ENCODE measurements at places on chromosomes 11 and 22.

DNA sequence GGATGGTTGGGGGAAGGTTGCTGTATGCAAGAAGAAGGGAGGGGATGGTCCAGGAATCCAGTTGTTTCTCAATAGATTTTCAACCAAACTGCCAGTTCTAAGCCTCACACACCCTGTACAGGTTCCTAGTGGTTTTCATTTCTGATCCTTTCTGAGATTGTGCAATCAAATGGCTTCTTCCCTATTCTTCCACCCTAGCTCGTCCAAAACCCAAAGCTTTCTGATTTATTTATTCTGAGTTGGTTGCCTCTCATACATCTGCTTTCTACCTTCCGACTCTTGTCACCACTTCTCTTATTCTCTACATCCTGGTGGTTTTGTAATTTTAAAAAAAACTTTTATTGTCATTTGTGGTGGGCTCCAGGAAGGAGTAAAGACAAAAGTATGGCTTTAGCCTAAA lies 12.6 kb downstream of the OR5A2 start:
- no peak for DNase-seq

GRCh38 chr11:78651923-78652842 lies 77.5 kb upstream of the NARS2 start:
- no peak for DNase-seq

DNA sequence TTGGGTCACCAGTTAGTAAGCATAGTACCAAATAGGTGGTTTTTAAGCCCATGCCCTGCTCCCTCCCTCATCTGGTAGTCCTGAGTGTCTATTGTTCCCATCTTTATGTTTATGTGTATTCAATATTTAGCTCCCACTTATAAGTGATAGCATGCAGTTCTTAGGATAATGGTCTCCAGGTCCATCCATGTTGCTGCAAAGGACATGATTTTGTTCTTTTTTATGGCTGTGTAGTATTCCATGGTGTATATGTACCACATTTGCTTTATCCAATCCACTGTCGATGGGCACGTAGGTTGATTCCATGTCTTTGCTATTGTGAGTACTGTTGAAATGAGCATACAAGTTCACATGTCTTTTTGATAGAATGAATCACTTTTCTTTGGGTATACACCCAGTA lies 18.2 kb upstream of the SYTL2 start:
- no peak for DNase-seq

GRCh38 chr11:86119077-86119476 lies 50.2 kb upstream of the PICALM start:
- DNase-seq = no peak

DNA sequence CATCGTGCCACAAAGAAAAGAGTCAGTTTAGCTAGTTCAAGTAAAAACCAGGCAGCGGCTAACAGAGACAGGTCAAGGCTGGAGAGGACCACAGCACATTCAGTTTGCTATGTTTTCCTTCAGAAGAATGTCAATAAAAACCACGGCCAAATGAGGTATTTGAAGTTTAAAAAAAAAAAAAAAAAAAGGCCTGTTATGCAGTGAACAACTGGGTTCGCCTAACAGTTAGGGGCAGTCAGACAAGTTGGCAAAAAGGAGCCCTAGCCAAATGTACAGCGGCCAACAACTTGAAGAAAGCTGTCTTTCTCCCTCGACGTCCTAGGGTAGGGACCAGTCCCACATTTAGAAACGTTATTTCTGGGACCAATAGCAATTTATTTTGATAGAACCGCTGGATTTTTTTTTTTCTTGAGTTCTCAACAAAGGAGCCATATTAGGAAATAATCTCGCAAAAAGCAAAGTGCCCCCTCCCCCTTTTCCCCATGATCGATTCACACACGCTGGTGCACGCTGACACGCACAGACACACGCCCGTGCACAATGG lies 237.8 kb downstream of the TTC28 start:
- no peak for DNase-seq

DNA sequence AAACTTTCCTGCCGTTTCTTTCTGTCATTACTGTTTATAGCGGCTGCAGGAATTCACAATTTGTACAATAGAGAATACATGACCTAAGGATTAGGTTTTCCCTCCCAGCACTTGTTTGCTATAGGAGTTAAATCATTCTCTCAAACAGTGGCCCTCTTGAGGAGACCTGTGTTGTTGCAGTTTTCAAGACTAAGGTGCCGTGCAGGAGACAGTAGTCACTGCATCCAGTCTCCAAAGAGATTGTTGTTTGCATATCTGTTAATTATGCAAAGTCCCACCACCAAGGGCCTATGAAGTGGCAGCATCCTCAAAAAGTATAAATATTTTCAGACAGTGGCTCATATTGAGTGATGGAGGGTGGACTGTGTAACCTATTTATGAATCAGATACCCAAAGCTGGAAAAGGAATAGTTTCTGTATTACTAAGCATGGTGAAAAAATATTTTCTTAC lies 2.3 kb downstream of the PRSS23 start:
- no peak for DNase-seq

DNA sequence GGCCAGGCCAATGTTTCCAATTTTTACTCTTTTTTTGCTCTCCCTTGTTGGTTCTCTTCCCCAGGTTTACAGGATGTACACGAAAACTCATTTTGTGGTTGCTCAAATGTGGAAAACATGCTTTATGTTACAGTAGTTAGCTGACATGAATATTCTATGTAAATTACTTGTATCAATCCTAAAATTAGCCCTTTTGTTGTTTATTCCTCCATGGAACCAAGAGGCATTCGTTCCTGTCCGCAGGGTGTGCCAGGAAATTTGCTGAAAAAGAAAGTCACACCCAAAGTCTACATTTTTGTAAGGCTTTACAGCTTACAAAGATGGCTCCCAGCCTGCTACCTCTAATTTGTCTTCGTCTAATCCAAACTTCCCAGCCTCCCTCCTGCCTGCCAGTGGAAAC lies 652.3 kb downstream of the ETS1 start:
- no peak for DNase-seq

GRCh38 chr11:83918476-83918875 lies 632.3 kb upstream of the CCDC90B start:
- DNase-seq = no peak

- DNase-seq = no peak
These were observed 17.8 kb upstream of the SYVN1 start for GRCh38 chr11:65152122-65152521.

GRCh38 chr22:37267661-37268413 lies 14.5 kb upstream of the CYTH4 start:
- no peak for DNase-seq

DNA sequence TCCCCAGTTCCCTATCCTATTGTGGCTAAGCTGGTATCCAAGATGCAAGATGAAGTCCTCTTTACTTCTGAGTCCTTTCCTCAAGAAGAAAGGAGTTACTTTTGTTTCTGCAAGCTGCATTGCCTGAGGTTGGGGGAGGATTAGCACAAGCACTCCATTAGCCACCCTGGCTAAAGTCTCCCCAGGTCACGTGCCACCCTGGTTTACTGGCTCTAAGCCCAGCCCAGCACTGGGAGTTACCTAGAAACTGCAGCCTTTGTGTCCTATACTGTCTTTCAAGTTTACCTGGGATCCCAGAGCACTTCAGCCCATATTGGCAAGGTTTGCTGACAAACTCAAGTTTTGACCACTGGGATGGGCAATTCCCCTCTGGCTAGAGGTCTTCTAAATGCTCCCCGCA lies 78.4 kb upstream of the DBX1 start:
- DNase-seq = no peak

GRCh38 chr22:20131859-20132685 lies 468 bp downstream of the ZDHHC8 start:
- DNase-seq = no peak

GRCh38 chr11:10158461-10158860 lies 135.6 kb downstream of the SBF2 start:
- DNase-seq = no peak

DNA sequence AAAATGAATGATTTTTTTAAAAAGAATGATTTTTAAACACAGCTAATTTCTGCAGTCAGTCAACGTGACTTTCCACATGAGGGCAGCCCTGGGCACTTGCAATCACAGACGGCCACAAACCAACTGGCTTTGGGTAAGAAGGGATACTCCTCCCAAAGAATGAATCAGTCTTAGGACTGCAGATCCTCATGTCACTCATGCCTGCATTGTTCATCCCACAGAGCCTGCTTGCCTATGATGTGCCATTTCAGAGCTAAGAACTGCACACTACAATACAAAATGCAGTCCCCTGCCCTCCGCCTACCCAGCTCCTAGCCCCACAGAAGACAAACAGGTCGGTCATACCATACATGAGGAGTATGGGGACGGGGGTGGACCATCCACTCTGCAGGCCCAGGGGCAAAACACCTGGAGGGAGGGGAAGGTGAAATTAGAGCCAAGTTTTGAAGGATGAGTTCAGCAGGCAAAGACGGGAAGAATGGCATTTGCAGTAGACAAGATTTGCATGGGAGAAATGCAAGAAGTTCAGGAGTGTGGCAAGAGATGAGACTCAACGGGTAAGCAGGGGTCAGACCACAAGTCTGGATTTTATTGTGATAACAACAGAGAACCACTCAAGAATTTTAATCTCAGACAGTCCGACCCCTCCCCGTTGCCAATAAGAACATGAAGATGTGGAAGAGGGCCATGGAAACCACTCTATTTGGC lies 24.7 kb downstream of the PACSIN2 start:
- DNase-seq = no peak

- DNase-seq = no peak
These were observed 77.3 kb upstream of the ARFGAP3 start for GRCh38 chr22:42934338-42934737.

GRCh38 chr22:46561435-46561905 lies 24.1 kb upstream of the CELSR1 start:
- DNase-seq = no peak

- DNase-seq = no peak
These were observed 8.7 kb downstream of the GLB1L2 start for GRCh38 chr11:134340354-134340964.

DNA sequence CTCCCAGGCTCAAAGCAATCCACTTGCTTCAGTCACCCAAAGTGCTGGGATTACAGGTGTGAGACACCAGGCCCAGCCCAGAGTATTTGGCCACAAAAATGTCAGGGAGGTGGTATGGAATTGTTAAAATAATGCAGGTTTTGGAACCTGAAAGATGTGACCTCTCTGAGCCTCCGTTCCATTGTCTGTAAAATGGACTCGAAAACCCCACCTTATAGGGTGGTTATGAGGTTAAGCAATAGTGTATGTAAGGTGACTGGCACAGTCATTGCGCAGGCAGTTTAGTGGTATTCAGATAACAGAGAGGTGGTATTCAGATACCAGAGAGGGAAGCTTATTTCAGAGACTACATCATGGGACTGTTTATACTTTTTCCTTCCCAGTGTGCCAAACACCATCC lies 52.5 kb upstream of the PRSS23 start:
- DNase-seq = no peak

- no peak for DNase-seq
These were observed 105.8 kb upstream of the BID start for GRCh38 chr22:17880020-17880419.

- no peak for DNase-seq
These were observed 5.4 kb downstream of the LARGE2 start for GRCh38 chr11:45927684-45928413.

- peak; percentile 44 for DNase-seq
These were observed 6.7 kb upstream of the AHNAK start for GRCh38 chr11:62553080-62553838.

DNA sequence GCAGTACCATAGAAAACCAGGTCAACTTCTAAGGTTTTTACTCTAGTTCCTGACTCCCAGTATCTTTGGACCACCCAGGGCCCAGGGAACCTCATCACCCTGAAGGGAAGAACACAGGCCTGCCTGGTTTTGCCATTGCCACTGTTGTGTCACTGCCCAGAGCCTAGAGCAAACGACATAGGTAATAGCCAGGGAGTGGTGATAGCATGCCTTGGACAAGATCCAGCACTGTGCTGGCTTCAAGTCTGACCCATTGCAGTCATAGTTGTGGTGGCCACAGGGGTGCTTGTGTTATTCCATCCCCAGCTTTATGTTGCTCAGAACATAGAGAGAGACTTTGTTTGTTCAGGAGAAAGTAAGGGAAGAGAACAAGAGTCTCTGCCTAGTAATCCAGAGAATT lies 2310.2 kb downstream of the LRRC4C start:
- no peak for DNase-seq

DNA sequence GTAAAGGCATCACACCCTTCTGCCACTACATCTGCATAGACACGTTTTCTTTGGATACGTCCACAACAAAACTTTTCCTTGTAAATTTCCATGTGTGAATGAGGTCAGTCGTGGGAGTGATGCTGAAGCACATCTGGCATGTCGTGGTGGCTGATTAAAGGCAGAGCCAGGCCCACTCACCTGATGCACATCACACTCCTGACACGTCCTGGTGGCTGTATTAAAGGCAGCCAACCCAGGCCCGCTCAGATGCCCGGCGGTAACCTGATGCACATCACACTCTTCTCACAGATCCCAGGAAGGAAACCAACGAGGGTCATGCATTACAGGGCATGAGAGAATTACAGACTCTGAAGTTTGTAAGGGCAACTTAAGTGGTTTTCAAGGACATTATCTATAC lies 321.6 kb upstream of the B3GAT1 start:
- DNase-seq = no peak

GRCh38 chr11:122803306-122803705 lies 35.0 kb upstream of the CRTAM start:
- DNase-seq = no peak

GRCh38 chr11:71322192-71322735 lies 69.9 kb upstream of the SHANK2 start:
- no peak for DNase-seq

GRCh38 chr11:110473706-110474105 lies 44.0 kb downstream of the FDX1 start:
- no peak for DNase-seq

- no peak for DNase-seq
These were observed 63.8 kb downstream of the ST14 start for GRCh38 chr11:130223291-130223971.

DNA sequence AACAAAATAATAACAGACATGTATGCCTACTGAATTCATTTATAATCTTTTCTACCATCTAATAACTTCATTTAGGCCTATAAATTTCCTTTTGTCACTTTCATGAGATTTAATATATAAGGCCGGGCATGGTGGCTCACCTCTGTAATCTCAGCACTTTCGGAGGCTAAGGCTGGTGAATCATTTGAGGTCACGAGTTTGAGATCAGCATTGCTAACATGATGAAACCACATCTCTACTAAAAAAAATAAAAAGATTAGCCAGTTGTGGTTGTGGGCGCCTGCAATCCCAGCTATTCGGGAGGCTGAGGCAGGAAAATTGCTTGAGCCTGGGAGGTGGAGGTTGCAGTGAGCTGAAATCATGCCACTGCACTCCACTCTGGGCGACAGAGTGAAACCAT lies 14.2 kb upstream of the NTM start:
- DNase-seq = no peak
